Activated naive CD4-positive, alpha-beta T cell treated with anti-CD3 and anti-CD28 coated beads for 36 hours (primary cell): ENCODE measurements at places on chromosomes 2 and 18. TPM values are rescaled to one million over a fixed set of nuclear protein-coding genes. Genes with fewer than 3 reads are reported as not detected.

ANKRD36 gene
- 21.0 TPM for total RNA-seq

GRCh38 chr2:35081001-35081621 lies 1274.5 kb upstream of the CRIM1 start:
- H3K36me3 ChIP-seq, result no peaks in the 10 kb centered on the region
- H3K4me3 ChIP-seq, result no peak overlapping the region
- H3K27me3 ChIP-seq, result no peaks in the 10 kb centered on the region

MAP3K2 gene
- total RNA-seq, result 27.4 TPM

- DNase-seq, result no peak
- H3K27ac ChIP-seq, result no peak overlapping the region
- no peaks in the 10 kb centered on the region for H3K36me3 ChIP-seq
- H3K27me3 ChIP-seq, result no peaks in the 10 kb centered on the region
- no peaks in the 10 kb centered on the region for H3K4me1 ChIP-seq
Observed at GRCh38 chr18:7740821-7741220, 173.7 kb downstream of the PTPRM start.

GRCh38 chr2:136191041-136191440 lies 73.1 kb upstream of the CXCR4 start:
- no peak overlapping the region for H3K27ac ChIP-seq
- no peaks in the 10 kb centered on the region for H3K4me1 ChIP-seq
- no peaks in the 10 kb centered on the region for H3K27me3 ChIP-seq
- H3K4me3 ChIP-seq, result no peak overlapping the region
- no peaks in the 10 kb centered on the region for H3K36me3 ChIP-seq
- DNase-seq, result no peak

CCDC74A gene
- 6.8 TPM for total RNA-seq

EVX2 gene
- total RNA-seq, result not detected

- no peak overlapping the region for H3K4me3 ChIP-seq
- H3K27ac ChIP-seq, result no peak overlapping the region
- H3K27me3 ChIP-seq, result no peaks in the 10 kb centered on the region
- no peak for DNase-seq
- H3K36me3 ChIP-seq, result peaks cover 12% of the 10 kb centered on the region
- H3K4me1 ChIP-seq, result peaks cover 38% of the 10 kb centered on the region
Observed at GRCh38 chr2:156473445-156473844, 37.3 kb downstream of the GPD2 start.

- H3K36me3 ChIP-seq, result peaks cover 21% of the 10 kb centered on the region
- peaks cover 57% of the 10 kb centered on the region for H3K4me1 ChIP-seq
- no peak overlapping the region for H3K27ac ChIP-seq
- DNase-seq, result peak; percentile 63
- no peaks in the 10 kb centered on the region for H3K27me3 ChIP-seq
- H3K4me3 ChIP-seq, result no peak overlapping the region
Observed at GRCh38 chr2:26352892-26353291, 6.3 kb upstream of the ADGRF3 start.

DNA sequence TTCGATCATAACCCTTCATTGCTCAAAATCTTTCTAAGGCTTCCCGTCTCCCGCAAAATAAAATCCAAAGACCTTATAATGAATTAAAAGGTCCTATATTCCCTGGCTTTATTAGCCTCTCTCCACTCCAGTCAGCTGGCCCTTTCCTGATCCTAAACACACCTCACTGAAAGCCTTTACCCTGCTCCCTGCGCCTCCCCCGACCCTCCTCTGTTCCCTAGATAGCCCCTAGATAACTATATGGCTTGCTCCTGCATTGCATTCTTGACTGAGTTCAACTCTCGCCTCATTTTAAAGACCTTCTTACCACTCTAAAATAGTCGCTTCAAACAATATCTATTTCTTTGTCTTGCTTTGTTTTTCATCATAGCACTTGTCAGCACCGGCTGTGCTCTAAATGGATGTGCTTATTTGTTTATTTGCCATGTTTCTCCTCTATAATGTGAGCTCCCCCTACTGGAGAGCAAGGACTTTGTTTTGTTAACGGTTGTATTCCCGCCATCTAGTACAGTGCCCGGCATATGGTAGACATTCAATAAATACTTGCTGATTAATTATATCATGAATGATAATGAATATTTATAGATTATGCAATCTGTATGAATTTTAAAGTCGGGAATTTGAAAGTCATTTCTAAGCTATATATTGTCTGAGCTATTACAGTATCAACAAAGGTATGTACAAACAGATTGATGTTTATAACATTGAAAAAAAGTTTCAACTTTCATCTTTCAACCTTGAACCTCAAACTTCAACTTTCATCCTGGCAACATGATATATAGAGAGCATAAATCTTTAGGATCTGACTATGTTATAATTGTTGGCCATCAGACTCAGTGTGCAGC lies 32.4 kb upstream of the VIT start:
- H3K27me3 ChIP-seq, result peaks cover 2% of the 10 kb centered on the region
- H3K4me3 ChIP-seq, result no peak overlapping the region
- DNase-seq, result peak; percentile 22
- H3K27ac ChIP-seq, result no peak overlapping the region
- no peaks in the 10 kb centered on the region for H3K36me3 ChIP-seq
